GM23248 (cell line): ENCODE measurements at places on chromosomes 4 and X. TPM values are rescaled to one million over a fixed set of nuclear protein-coding genes. Genes with fewer than 3 reads are reported as not detected.

Gene CXCL10
- not detected in 2 replicates for polyA plus RNA-seq

Gene QRFPR
- polyA plus RNA-seq: not detected in 2 replicates

Gene JCHAIN
- polyA plus RNA-seq: 4.7 and 4.9 TPM in 2 replicates

- no peak for DNase-seq
- H3K27ac ChIP-seq: no peak overlapping the region
- no peaks in the 10 kb centered on the region for H3K4me1 ChIP-seq
- no peaks in the 10 kb centered on the region for H3K36me3 ChIP-seq
- no peak overlapping the region for H3K4me3 ChIP-seq
- no peaks in the 10 kb centered on the region; the same call in none of the 2 replicates for H3K27me3 ChIP-seq
Measured at GRCh38 chr4:3473996-3474765, 11.1 kb downstream of the DOK7 start.

DNA sequence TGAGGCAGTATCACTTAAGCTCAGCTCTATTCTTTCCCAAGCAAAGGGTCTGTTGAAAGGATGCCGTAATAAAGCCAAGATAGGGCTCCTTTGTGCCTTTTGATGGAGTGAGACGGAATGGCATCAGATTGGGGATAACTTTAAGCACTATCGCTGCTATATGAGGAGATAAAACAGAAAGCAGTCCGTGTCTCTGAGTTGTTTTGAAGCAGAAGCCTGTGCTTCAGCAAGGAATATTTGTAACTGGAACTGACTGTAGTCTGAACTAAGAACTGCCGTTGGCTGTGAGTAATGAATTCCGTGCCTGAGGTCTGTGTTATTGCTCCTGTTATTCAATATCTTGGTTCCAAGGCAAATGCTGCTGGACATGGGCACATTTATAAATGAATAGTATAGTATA, 297.4 kb downstream of the ANKRD50 start:
- H3K36me3 ChIP-seq: no peaks in the 10 kb centered on the region
- peak overlapping the region; percentile 65 for H3K4me3 ChIP-seq
- peak; percentile 66 for DNase-seq
- peak overlapping the region; percentile 79 for H3K27ac ChIP-seq
- H3K4me1 ChIP-seq: peaks cover 20% of the 10 kb centered on the region

- no peak overlapping the region for H3K4me3 ChIP-seq
- H3K36me3 ChIP-seq: no peaks in the 10 kb centered on the region
Measured at GRCh38 chrX:13397878-13398818, 78.3 kb upstream of the ATXN3L start.

GRCh38 chr4:2746891-2747695, 9.0 kb downstream of the TNIP2 start:
- no peak overlapping the region for H3K4me3 ChIP-seq
- no peaks in the 10 kb centered on the region for H3K27me3 ChIP-seq
- DNase-seq: no peak
- H3K36me3 ChIP-seq: no peaks in the 10 kb centered on the region; the same call in 1 of the 2 replicates

- H3K4me3 ChIP-seq: no peak within 1 kb of the TSS
- no peak for DNase-seq
- H3K36me3 ChIP-seq: no peaks in the 10 kb centered on the region
Measured at GRCh38 chr4:184217634-184218033, at the start of gene ENPP6. TSS of gene ENPP6 (minus strand) at chr4:184217873. CDS start at chr4:184217819, 54 bp downstream.

- no peaks in the 10 kb centered on the region for H3K4me1 ChIP-seq
- H3K4me3 ChIP-seq: no peak overlapping the region
- H3K27ac ChIP-seq: no peak overlapping the region
Measured at GRCh38 chr4:10925996-10926395, 241.4 kb upstream of the CLNK start.
